ENCODE measurements at places on chromosomes 7 and 10.

DNA sequence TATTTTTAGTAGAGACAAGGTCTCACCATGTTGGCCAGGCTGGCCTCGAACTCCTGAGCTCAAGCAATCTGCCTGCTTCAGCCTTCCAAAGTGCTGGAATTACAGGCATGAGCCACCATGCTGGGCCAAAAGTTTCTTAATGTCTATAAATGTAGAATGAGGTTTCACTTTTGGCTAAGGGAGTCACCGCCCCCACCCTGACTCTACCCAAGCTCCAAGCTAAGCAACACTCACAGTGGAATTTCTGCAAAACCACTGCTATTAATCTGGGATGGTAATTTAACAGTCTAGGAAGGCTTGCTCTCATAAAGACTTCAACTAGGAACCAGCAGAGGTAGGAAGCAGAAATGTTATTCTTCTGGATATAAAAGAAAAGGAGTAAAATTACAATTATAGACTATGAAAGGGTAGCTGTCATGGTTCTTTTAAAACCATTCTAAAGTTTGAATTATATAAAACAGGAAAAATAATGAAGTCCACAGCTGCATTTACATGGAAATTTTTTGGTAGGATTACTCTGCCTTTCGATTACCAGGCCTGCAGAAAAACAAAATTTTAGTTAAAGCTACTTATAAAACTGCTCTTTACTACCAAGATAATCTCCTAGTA is 211.6 kb downstream of the SFMBT2 start:
- DNase-seq = no peak

DNA sequence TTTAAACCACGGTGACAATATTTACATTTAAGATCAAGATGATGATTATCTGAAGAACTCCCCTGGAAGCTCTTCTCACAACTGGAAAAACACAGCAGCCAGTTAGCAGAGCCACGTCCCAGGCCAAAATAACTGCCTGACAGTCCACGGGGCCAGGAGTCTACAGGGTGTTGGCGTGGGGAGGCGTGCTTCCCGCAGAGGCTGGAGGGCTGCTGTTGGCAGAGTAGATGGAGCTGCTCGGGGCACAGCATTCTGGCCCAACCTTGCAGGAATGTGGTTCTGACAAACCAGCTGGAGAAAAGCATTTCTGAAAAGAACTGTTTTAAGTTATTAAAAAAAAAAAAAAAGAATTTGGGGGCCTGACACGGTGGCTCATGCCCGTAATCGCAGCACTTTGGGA is 177.9 kb downstream of the EBF3 start:
- DNase-seq = no peak

DNA sequence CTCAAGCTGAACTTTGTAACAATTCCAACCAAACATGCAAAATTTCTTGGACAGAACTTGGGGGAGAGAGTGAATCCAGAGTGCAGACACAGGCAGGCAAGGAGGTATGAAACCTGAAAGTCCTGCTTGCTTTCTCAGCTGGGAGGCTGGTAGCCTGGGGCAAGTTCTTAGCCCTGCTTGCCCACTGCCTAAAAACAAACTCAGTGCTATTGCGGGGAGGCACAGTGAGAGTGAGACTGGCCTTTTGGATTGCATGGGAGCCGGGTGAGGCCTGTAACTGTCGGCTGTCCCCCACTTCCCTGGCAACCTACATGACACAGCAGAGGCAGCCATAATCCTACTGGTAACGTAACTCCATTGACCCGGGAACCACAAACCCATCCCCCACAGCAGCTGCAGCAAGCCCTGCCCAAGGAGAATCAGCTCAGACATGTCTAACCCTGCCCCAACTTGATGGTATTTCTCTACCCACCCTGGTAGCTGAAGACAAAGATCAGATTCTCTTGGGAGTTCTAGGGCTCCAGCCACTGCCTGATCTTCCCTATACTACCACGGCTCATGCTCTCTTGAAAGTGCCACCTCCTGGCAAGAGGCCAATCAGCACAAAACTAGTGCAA is 663.6 kb downstream of the GRM8 start:
- DNase-seq = no peak

- no peak for DNase-seq
These were observed 55.3 kb upstream of the POM121L12 start for GRCh38 chr7:52980129-52980528.

DNA sequence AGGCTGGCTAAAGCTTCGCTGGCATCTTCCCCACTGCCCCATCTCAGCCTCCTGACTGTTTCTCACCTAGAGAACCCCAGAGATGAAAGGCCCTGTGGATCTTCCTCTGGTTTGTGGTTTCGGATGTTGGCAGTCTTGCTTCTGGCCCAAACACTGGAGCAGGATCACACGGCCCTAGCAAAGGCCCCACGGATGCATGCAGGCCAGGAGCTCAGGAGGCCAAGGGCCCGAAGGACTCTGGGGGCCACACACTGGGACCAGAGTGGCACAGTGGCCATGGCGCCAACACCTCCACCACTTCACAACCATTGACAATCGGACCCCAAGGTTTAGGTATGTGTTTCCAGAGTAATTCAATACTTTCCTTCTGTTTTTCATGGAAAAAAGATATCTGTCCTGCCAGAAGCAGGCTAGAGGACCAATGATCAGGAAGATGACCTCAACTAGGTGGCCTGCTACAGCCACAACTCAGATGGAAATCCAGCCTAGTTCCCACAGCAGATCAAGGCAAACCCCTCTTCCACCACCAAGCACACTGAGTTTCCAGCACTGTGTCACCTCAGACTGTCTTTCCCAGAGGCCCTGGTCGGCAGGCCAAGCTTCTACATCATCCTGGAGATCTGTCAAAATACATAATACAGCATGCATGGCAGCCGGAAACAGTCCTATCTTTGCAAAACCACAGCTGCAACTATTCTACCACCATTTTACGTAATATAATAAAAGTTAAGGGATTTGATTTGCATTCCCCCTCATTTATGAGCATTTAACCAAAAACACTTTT is 53.0 kb downstream of the CTBP2 start:
- DNase-seq = no peak

DNA sequence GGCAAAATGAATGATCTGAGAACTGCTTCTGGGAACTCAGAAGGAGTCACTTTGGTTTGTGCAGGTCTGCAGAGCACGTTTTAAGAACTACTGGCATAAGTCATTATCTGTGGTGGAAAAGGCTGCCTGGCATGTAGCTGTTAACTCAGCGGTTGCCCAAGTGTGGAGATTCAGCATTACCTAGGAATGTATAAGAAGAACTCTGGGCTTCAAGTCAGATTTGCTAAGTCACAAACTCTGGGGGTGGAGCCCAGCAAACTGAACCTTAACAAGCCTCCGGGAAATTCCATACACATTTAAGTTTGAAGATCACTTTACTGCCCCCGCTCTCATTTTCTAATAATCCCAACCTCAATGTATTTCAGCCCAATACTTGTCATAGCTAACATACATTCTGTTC is 31.1 kb downstream of the PLXDC2 start:
- no peak for DNase-seq

- DNase-seq = no peak
These were observed 155.8 kb upstream of the TAC1 start for GRCh38 chr7:97576043-97576442.

DNA sequence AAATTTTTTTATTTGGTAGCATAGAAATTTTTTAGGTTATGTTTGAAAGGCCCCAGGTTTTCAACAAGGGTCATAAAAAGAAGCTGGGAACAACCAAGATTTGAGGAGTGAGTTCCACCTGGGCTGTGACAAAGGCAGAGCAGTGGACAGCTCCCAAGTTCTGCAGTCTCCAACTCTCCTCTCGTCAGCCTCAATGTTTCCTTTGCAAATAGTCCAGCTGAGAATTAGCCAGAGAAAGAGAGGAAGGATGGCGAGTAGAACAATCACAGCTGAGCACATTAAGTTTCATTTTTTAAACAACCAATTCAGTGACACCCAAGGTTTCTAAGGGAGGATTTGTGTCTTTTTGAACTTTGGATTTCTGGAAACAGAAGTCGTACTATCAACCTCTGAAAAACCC is 143.2 kb downstream of the NRCAM start:
- no peak for DNase-seq

All from SW 1271 (cell line).